ENCODE measurements at places on chromosomes 4 and X. TPM values are rescaled to one million over a fixed set of nuclear protein-coding genes. Genes with fewer than 3 reads are reported as not detected.
A peak's percentile ranks its signal among the peaks of the same experiment; 100 is the strongest.

Gene TBC1D8B
- total RNA-seq: 0.66 TPM

Gene ABLIM2
- not detected for total RNA-seq

Gene HAND2
- not detected for total RNA-seq

Gene ZFP42
- total RNA-seq: not detected

Gene LDB2
- total RNA-seq: 8.0 TPM

Gene GLRB
- 13.3 TPM for total RNA-seq

Gene SLC26A1
- total RNA-seq: not detected

Gene INPP4B
- 0.69 TPM for total RNA-seq

Gene TMPRSS11F
- not detected for total RNA-seq

GRCh38 chr4:159455675-159456237, 352.9 kb downstream of the RAPGEF2 start:
- no peaks in the 10 kb centered on the region for H3K36me3 ChIP-seq
- peak; percentile 47 for DNase-seq
- no peak overlapping the region for H3K27ac ChIP-seq
- H3K4me3 ChIP-seq: no peak overlapping the region
- H3K4me1 ChIP-seq: no peaks in the 10 kb centered on the region
- no peaks in the 10 kb centered on the region for H3K27me3 ChIP-seq

DNA sequence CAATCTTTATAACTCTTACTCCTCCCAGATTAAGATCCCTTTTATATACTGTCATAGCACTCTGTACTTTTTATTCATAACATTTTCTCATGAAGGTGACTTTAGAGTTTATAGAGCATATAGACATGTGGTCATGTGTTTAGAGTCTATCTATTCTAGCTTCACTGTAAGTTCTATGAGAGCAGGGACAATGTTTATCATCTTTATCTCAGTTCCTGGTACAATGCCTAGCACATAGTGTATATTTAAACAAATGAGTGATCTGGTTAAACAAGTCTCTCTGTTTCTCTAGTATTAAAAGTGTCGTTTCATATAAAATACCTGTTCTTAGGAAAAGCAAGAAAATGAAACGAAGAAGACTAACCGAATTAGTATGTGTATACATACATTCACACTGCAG, 3.2 kb downstream of the CXCL6 start:
- H3K4me1 ChIP-seq: peaks cover 12% of the 10 kb centered on the region
- no peak for DNase-seq
- no peak overlapping the region for H3K27ac ChIP-seq
- no peaks in the 10 kb centered on the region for H3K36me3 ChIP-seq

- peaks cover 4% of the 10 kb centered on the region for H3K36me3 ChIP-seq
- peaks cover 3% of the 10 kb centered on the region for H3K4me1 ChIP-seq
- no peak overlapping the region for H3K27ac ChIP-seq
These were observed 93.5 kb downstream of the TNIP2 start for GRCh38 chr4:2662598-2662997.

- no peaks in the 10 kb centered on the region for H3K36me3 ChIP-seq
- DNase-seq: no peak
- H3K4me1 ChIP-seq: no peaks in the 10 kb centered on the region
- H3K4me3 ChIP-seq: no peak overlapping the region
- no peaks in the 10 kb centered on the region for H3K27me3 ChIP-seq
- H3K27ac ChIP-seq: no peak overlapping the region
These were observed 174.9 kb upstream of the BANK1 start for GRCh38 chr4:101615652-101616051.

DNA sequence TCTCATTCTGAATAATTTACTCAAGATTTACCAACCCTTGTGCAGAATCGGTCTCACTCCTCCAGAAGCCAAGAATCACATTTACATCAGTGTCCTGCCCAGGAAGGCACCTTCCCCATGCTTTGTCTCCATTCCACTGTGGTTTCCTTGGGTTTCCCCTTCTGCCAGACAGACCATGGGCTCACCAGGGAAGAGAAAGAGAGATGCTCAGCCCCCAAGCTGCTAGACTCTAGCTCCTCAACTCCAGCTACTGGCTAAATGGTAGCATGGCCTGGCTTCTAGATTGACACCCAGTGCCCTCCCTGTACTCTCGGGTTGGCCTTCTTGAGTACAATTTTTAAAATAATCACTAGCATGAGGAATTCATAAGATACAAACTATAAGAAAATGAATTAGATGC, 12.9 kb downstream of the TLR10 start:
- no peak for DNase-seq
- H3K36me3 ChIP-seq: no peaks in the 10 kb centered on the region
- H3K27ac ChIP-seq: no peak overlapping the region
- H3K4me1 ChIP-seq: no peaks in the 10 kb centered on the region

- H3K27me3 ChIP-seq: no peaks in the 10 kb centered on the region
- no peak for DNase-seq
- no peaks in the 10 kb centered on the region for H3K4me1 ChIP-seq
- H3K4me3 ChIP-seq: no peak overlapping the region
- no peaks in the 10 kb centered on the region for H3K36me3 ChIP-seq
- H3K27ac ChIP-seq: no peak overlapping the region
These were observed 269.2 kb downstream of the TRIML1 start for GRCh38 chr4:188408244-188409030.

DNA sequence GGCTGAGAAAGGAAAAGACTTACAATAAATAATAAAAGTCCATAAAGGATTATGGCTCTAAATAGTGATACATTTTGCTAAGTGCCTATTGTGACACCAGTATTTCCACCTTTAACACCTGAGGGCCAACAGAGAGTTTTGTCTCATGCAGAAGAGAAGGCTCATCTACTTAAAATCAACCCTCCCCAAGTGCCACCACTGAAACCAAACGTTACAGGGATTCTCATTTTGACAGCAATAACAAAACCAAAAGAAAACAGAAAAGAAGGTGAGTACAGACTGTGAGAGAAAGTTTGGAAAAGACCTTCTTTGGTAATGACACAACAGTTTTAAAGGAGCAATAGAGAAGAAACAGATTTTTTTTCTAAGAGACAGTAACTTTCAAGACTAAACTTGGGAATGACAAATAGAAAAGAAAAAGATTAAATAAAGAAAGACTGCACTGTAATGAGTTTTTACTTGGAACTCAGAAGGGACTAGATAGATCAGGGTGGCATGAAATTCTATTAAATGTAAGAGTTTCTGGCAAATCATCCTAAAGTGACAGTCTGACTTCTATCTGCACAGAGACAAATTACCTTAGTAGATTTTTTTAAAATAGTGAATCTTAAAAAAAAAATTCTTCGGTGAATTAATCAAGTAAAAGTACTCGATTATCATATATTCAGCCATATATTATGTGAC, 109.7 kb downstream of the ZNF827 start:
- peaks cover 28% of the 10 kb centered on the region for H3K36me3 ChIP-seq
- DNase-seq: no peak
- H3K27ac ChIP-seq: no peak overlapping the region
- H3K4me1 ChIP-seq: peaks cover 4% of the 10 kb centered on the region
- H3K4me3 ChIP-seq: no peak overlapping the region

DNA sequence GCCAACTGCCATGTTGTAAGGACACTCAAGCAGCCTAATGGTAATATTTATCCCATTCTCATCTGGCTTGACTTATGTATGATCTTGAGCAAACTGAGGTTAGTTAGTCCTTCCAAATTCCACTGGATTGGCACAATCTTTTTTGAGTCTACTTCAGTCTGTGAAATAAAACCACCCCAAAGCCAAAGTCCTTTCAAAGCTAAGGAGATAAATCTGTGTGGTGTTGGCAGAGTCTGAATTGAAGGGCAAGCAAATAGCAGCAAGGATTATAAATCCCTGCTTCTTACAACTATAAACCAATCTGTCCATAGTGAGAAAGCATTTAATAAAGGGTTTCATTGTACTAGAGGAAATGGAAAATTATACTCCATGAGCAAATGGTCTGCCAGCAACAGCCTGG, 233.9 kb upstream of the GLRA2 start:
- no peaks in the 10 kb centered on the region for H3K4me1 ChIP-seq
- H3K27ac ChIP-seq: no peak overlapping the region
- DNase-seq: no peak
- no peak overlapping the region for H3K4me3 ChIP-seq

DNA sequence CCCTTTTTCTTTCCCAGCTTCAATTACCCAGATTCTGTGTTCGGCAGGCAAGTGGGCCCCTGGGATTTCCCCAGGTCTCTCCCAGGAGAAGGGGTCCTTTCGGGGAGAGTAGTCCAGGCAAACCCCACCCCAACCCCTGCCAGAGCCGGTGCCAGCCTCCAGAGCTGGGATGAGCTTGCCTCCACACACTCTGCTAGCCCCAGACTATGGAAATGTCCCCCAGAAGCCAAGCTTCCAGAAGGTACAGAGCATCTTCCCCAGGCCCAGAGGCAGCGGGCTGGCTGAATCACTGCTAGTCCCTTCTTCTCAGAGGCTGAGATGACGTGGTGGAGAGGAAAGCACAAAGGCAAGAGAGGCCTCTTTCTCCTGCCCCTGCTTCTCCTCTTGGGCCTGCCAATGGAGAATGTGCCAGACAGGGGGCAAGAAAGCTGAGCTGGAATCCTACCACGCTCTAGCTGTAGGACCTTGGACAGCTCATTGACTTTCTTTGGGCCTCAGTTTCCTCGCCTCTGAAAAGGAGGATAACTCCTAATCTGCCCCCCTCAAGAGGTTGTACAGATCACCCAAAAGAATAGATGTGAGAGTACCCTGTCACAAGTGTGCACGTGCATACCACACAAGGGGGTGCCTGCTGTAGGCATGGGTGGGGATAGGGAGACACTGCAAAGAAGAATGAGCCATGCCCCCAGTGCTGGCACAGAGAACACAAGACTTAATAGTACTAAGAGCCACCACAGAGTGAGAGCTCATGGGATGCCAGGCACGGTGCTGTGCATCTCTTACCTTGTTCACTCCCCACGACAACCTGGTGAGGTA, 2.1 kb downstream of the SASH3 start:
- no peaks in the 10 kb centered on the region for H3K36me3 ChIP-seq
- no peak overlapping the region for H3K27ac ChIP-seq
- peaks cover 4% of the 10 kb centered on the region for H3K4me1 ChIP-seq
- H3K4me3 ChIP-seq: no peak overlapping the region
- H3K27me3 ChIP-seq: no peaks in the 10 kb centered on the region

DNA sequence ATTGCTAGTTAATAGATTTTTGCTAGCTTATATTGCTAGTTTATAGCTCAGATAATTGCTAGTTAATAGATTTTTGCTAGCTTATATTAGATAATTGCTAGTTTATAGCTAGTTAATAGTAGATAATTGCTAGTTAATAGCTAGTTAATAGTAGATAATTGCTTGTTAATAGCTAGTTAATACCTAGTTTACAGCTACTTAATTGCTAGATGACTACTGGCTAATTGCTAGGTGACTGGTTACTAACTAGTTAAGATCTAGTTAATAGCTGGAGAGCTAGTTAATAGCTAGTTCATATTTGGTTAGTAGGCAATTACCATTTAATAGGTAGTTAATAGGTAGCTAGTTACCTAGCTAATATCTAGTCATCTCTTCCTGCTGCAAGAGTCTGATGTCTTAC, 633.8 kb upstream of the CT83 start:
- no peak for DNase-seq
- no peak overlapping the region for H3K27ac ChIP-seq
- no peaks in the 10 kb centered on the region for H3K4me1 ChIP-seq
- H3K27me3 ChIP-seq: no peaks in the 10 kb centered on the region
- H3K36me3 ChIP-seq: no peaks in the 10 kb centered on the region
- H3K4me3 ChIP-seq: no peak overlapping the region

DNA sequence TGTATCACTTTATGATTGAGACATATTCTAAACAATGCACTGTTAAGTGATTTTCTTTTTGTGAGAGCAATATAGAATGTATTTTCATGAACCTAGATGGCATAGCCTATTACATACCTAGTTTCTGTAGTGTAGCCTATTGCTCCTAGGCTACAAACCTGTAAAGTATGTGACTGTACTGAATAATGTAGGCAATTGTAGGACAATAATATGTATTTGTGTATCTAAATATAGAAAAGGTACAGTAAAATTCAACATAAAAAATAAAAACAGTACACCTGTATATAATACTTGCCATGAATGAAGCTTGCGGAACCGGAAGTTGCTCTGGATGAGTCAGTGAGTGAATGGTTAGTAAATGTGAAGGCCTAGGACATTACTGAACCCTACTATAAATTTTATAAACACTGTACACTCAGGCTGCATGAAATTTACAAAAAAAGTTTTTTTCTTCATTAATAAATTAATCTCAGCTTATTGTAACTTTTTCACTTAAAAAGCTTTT, 106.7 kb downstream of the VSIG4 start:
- no peaks in the 10 kb centered on the region for H3K27me3 ChIP-seq
- no peak for DNase-seq
- H3K4me1 ChIP-seq: no peaks in the 10 kb centered on the region
- no peak overlapping the region for H3K4me3 ChIP-seq

- H3K27ac ChIP-seq: no peak overlapping the region
- H3K36me3 ChIP-seq: no peaks in the 10 kb centered on the region
- no peaks in the 10 kb centered on the region for H3K4me1 ChIP-seq
These were observed 1409.9 kb upstream of the PCDH7 start for GRCh38 chr4:29310252-29310651.

DNA sequence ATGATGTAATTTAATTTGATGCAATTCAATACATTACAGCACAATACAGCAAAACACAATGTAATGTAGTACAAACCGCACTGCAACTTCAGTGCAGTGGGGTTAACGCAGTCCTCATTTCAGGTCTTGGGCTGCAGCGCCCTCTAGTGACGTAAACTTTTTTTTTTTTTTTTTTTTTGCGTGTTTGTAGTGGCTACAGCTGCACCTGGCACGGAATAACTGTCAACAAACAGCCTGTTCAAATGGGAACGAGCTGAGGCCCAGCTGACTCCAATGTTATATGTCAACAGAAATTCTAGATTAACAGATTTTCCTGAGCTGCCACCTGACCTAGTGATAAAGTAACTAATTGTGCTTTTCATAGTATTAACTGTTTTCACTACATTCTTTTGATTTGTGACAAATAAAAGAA, 33.5 kb upstream of the RASSF6 start:
- no peaks in the 10 kb centered on the region for H3K27me3 ChIP-seq
- peak; percentile 69 for DNase-seq
- H3K36me3 ChIP-seq: no peaks in the 10 kb centered on the region
- H3K4me3 ChIP-seq: no peak overlapping the region
- H3K27ac ChIP-seq: no peak overlapping the region
- no peaks in the 10 kb centered on the region for H3K4me1 ChIP-seq

DNA sequence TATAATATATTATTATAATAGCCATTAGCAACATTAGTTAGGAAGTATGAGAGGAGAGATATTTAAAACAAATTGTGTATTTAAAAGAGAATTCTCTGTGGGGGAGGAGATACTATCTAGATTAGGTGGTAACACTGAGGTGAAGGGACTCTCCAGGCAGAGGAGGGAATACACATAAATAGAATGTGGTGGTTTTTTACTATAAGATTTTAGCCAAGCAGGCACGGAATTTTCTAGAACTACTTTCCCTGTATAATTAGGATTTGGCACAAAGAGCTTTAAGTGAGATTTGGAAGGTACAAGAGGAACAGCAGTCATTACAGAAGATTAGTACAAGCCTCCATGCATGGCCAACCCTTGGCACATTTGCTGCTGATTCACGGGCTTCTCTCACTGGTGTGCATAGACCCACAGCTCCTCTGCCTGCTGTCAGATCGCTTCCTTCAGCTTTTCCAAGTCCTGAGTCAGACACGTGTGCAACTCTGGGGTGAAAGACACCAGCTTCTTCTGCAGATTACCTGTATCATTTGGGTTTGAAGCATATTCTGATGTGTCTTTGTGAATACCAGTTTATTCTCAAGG, 685.5 kb downstream of the KCTD8 start:
- H3K27me3 ChIP-seq: no peaks in the 10 kb centered on the region
- H3K4me3 ChIP-seq: no peak overlapping the region
- no peak overlapping the region for H3K27ac ChIP-seq
